ENCODE measurements at places on chromosomes 12 and 14. TPM values are rescaled to one million over a fixed set of nuclear protein-coding genes. Genes with fewer than 3 reads are reported as not detected.

Gene CSAD
- 9.4 TPM for total RNA-seq

DNA sequence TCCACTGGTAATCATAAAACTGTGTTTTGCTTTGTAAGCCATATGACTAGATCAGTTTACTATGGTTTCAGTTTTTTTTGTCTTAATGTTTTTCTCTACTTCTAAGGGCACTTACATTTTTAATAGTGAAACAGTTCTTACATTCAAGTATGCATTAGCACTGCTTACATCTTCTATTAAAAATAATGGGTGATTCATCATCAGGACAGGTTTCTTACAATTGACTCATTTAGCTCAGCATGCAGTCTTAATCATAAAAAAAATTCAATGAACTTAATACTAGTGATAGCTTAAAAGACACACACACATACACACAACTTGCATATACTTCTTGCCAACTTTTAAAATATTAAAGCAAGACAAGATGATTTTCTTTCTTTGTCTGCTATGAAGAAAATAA, 845.7 kb upstream of the USP15 start:
- no peak for DNase-seq

Gene OR10G3
- total RNA-seq: not detected

DNA sequence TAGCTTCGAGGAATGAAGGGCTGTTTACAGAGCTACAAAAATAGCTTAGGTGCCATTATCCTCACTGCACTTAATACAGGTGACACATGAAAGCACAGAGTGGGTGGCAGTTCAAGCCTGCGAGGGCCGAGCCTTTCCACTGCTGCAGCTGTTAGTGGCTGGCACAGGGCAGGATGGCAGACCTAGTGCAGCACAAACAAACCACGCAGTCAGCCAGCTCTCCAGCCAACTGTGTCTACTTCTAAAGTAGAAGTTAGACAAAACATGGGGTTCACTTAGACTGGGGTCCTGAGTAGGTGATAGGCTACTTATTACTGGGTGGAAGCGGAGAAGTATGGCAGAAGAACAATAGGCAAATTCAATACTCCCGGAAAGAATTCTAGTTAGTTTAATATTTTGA, 95.4 kb downstream of the DUSP16 start:
- DNase-seq: peak; percentile 76

Gene ADAM21
- not detected for total RNA-seq

DNA sequence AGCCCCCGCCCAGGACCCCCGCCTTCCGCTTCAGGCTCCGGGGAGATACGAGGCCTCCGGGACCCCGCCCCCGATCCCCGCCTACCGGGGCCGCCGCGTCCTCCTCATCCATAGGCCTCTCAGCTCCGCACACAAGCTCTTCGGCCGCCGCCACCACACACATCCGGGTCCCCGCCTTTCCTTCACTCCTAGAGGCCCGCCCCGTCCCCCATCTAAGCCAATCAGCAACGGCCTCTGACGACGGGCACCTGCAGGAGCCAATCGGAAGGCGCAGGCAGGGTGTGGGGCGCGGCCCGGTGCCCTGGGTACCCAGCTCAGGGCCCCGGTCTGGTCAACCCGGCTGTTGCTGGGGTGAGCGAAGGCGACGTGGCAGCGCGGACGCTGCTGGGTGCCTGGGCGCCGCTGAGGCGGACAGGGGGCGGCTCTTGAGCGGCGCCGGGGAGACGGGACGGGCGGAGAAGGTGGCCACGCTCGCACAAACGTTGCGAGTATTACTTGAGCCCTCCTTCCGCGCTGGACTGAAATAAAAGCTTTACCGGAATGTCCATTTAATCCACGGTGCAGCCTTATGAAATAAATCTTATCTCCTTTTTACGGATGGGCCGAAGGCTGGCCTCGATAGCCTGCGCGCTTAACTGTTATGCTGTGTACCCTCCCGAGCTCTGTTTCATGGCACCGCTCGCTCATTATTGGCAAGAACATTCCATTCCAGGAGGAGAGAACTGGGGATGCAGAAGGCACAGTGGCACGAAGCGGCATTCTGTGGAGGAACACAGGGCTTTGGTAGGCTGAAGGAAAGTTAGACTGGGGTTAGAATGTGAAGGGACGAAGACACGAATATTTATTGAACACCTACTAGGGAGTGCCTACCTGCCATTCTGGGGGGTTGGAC, at the start of gene SPRYD3:
Gene SPRYD3, minus strand, starts transcription at position 165 of the 892 bp plus-strand sequence. Its CDS starts 57 bp downstream, at position 108.
- DNase-seq: peak; percentile 99

Gene NDUFB1
- total RNA-seq: 146 TPM

- DNase-seq: peak; percentile 78
Observed at GRCh38 chr12:45966486-45966885, 23.9 kb downstream of the SCAF11 start.

- peak; percentile 78 for DNase-seq
Observed at GRCh38 chr12:59452259-59452658, 143.6 kb upstream of the SLC16A7 start.

Gene MLXIP
- total RNA-seq: 14.1 TPM

Gene ABHD4
- total RNA-seq: 52.1 TPM

Gene TAS2R9
- total RNA-seq: not detected

GRCh38 chr12:115569345-115570068, 708.0 kb downstream of the MED13L start:
- DNase-seq: no peak

Gene MMP19
- total RNA-seq: 14.7 TPM

- no peak for DNase-seq
Observed at GRCh38 chr12:27336282-27336653, 3.6 kb downstream of the BMAL2 start.

GRCh38 chr12:38144049-38144448, 172.5 kb upstream of the ALG10B start:
- DNase-seq: no peak

DNA sequence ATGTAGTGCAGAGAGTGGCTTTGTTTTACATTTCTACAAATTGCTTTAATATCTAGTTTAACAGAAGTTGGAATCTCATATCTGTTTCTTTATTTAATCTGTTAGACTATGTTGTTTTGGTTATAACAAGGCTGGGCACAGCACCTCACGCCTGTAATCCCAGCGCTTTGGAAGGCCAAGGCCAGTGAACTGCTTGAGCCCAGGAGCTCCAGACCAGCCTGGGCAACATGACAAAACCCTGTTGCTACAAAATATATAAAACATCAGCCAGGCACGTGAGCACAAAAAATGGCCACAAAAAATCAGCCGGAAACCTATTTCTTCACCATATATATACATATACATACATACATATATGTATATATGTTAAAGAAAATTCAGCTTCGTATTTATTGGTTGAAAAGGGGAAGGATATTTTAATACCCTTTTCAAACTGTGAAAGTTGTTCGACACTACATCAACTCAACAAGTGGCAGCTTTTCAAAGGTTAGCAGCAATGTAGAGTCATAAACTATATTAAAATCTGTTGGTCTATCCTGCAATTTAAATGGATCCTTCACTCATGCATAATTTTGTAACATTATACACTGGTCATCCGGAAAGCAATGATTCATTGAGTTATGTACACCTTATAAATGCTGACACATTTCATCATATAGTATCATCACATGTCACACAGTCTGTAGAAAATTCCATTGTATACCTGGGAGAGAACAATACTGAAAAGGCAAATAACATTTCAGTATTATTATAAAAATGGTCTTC, 7.1 kb downstream of the NR2C1 start:
- peak; percentile 49 for DNase-seq
